ENCODE measurements at places on chromosomes 13 and 19.

DNA sequence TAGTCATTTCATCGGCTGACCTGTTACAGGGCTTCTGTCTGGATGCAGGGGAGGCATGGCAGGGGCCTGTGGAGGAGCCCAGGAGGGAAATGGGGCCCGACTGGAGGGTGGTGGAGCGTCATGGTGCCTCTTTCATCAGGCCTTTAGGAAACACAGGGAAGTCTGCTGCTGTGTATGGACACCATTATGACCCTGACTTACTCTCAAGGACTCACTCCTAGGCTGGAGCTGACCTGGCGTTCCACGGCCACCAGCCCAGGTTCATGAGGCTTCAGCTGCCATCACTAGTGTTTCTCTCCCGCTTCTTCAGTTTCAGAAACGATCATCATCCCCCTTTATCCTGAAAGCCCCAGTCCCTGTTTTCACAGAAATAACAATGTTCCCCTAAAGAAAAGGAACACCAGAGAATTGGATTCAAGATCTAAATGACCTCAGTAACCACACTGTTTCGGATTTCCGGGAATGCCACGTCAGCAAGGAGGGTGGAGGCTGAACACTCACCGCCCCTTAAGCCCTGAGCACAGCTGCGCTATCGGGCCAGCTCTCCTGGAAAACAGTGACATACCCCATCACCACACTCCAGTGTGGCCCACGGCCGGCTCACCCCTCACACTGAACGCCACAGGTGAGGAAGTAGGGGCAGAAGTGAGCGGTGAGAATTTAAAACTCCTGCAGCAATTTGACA is 67.6 kb downstream of the SOX1 start:
- DNase-seq: no peak

DNA sequence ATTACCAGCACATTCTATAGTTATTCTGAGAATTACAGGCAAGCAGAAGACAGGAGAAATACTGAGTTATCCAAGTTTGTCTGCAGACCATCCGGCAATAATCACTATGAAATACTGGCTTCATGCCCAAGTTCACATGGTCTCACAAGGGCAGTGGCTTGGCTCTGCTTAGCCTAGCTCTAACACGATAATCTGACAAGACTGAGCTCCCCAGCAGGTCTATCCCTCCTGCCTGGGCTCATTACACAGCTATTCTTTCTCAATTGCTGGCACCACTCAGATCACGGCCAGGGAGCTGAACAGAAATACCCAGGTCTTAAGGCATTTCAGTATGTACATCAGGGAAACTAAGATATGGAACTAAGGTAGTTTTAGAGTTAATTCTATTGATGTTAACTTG is 361.6 kb upstream of the PCDH20 start:
- DNase-seq: no peak

DNA sequence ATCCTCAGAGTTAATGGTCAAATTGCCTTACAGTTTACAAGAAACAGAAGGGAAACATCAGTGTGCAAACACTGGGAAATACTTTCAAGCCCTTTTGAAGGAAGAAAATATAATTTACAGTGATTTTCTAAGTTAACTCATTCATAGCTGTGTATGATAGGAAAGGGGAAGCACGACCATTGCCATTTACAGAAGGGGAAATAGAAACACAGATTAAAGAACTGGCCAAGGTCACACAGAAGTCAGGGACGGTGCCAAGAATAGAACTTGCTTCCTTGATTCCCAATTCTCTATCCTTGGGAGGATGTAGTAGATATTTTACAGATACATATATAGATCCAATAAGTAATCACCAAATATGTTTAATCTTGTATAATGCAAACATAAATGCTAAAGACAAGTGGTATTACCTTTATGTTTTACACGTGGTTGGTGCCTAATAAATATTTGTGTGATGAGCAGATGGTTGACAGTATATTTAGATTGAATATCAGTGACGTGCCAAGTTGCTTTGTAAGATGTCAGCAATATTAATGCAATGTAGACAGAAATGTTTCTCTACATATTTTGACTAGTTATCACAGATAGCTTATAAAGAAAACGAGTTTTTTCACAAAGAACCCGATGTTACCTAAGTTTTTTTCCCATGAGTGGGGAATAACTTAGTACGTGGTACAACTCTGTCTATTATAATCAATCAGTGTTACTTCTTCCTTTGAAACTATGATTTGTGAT is 73.1 kb downstream of the FLT1 start:
- no peak for DNase-seq

DNA sequence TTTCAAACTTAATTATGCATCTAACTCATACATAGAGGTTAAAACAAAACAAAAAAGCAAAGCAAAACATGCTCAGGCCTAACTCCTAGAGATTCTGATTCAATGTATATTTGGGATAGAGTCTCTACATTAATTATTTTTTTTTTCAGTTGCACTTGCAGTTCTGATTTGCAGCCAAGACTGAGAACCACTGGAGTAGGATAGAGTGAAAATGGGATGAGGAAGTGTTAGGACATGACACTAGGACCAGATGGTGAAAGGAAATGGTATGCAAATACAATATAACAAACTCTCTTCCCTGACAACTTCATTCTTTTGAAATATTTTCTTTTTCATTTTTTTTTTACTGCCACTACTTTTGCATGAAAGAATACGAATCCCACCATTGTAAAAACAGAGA is 1.8 kb downstream of the CCDC122 start:
- DNase-seq: no peak

DNA sequence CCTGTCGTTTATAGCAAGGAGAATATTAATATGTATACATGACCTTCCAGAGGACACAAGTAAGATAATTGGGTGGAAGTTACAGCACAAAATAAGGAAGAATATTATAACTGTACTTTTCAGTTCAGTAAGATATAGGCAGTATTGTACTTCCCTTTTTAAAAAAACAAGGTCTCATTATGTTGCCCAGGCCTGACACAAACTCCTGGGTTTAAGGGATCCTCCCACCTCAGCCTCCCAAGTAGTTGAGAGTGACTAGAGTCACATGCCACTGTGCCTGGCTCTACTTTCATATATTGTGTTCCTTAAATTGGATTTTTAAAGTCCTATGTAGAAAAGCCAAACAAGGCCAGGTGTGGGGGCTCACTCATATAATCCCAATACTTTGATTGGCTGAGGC is 19.5 kb upstream of the MAB21L1 start:
- DNase-seq: no peak

GRCh38 chr13:21917086-21918015 is 246.5 kb downstream of the FGF9 start:
- DNase-seq: no peak

DNA sequence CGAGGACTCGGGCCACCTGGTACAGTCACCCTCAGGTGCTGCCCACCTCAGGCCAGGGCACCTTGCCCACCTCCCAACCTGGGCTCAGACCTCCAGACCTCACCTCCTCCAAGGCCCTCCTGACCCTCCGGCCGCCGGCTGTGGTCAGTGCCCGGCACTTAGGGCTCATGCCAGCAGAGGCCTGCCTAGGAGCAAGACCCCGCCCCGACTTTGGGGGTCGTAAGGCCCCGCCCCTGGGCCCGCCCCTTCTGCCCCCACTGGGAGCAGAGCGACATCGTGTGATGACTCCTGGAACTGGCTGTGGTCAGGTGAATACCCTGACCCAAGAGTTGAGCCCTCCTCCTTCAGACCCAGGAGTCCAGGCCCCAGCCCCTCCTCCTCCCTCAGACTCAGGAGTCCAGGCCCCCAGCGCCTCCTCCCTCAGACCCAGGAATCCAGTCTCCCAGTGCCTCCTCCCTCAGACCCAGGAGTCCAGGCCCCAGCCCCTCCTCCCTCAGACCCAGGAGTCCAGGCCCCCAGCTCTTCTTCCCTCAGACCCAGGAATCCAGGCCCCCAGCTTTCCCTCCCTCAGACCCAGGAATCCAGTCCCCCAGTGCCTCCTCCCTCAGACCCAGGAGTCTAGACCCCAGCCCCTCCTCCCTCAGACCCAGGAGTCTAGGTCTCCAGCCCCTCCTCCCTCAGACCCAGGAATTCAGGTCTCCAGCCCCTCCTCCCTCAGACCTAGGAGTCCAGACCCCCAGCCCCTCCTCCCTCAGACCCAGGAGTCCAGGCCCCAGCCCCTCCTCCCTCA is at the start of gene SBK2:
SBK2 (minus strand) TSS at position 183 of the 790 bp plus-strand sequence. CDS start 839 bp downstream, outside the sequence.
- peak; percentile 52 for DNase-seq

DNA sequence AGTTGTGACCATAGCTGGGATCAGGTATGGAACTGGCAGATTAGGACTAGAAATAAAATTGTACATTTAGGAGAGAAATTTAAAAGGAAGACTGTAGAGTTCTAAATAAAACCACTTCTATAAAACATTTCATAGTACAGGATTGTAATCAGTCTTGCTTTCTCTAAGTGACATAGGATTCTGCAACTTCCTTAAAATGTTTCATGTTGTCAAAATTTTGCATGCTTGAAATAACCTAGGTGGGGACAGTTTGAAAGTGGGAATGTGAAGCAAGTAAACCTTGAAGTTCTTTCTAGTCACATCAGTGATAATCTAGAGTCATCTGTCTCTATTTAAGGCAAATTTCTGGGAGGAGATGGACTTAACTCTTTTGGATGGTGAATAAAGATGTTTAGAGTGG is 6.7 kb downstream of the TM9SF2 start:
- DNase-seq: no peak

DNA sequence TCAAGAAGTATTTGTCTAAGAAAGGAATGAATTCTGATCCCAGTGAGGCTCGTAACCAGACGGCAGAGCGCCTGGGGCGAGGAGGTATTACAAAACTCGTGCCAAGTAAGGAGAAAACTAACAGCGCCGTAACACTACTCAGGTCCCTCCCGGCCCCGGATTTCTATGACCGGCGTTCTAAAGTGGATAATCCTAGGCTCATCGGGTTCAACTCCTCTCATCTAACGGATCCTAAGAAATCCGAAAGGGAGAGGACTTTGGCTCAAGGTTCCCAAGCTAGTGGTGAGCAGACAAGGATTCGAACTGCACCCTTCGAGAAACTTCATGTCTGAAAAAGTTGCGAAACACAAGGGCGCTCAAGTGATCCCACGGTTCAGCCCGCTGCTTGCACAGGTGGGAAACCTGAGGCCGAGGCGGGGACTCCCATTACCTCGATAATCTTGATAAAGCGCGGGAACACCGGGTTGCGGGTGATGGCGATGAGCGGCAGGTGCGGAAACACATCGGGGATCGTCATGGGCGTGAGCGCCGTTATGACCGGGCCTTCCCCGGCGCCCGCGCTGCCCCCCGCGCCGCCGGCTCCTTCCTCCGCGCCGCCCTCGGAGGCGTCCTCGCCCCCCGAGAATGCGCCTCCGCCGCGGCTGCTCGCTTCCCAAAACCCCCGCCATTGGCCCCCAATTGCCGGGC is 529 bp downstream of the LONP1 start:
- DNase-seq: no peak

DNA sequence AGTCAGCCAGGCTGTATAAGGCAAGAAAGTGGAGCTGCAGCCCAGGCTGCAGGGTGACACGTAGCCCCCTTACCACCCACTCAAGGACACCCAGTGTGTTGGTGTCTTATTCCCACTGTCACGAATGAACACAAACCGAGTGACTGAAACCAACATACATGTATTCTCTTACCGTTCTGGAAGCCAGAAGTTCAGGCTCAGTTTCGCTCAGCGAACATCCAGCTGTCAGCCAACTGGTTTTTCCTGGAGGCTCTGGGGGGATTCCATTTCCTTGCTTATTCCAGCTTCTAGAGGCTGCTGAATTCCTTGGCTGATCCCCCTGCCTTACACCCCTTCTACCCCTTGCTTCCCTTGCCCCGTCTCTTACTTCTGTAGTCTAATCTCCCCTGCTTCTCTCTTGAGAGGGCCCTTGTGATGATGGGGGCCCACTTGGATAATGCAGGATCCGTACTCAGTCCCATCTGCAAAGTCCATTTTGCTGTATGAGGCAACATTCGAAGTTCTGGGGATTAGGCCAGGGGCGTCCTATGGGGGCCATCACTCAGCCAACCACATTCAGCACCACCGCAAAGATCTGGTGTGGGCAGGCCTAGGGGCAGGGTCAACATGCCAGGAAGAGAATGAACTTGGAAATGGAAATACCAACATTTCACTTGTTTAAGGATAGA is 47.3 kb upstream of the MTIF3 start:
- no peak for DNase-seq

DNA sequence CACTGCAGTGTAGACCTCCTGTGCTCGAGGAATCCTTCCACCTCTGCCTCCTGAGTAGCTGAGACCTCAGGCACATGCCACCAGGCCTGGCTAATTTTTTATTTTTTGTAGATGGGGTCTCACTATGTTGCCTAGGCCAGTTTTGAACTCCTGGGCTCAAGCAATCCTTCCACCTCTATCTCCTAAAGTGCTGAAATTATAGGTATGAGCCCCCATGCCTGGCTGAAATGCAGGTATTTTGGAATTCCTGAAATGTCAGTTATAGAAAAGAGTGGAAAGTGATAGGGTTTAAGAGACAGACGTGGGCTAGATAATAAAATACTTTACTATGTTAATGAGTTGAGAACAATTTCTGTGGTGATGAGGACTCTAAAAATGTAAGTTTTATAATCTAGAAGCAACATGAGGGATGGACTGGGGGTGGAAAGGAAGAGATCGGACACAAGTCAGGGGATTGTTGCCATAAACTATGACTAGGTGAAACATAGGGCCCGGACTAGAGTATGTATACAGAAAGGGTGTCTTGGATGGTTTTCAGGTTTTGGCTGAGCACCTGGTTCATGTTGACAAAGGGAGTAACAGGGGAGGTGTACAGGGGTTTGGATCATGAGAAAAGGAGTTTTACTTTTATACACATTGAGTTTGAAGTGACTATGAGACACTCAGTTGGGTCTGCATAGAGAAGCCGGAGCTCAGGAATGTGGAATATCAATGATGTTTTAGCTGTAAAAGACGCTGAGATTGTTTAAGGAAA is 165.6 kb upstream of the STARD13 start:
- no peak for DNase-seq

DNA sequence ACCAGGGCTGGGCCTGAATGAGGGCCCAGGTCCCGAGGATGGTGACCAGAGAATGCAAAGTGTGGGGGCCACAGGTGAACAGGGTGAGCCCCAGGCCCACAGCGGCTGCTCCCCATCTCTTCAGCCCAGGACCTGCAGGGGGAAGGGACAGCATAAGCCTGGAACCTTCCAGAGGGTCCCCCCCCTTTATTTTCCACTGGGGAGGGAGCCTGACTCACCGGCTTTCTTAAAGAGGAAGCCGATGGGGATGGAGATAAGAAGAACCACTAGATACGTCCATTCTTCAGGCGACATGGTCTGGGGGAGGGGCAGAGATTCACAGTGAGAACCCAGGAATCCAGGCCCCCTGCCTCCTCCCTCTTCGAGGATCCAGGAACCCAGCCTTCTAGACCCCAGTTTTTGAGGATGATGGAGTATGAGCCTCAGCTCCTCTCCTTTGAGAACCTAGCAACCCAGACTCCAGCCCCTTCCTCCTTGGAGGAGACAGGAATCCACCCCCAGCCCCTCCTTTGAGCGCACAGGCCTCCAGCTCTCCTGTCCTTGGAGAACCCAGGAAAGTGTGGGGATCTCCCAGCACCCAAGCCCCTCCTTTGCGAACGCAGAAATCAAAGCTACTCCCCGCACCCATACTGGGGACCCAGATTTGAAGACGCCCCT is 1.0 kb downstream of the MBOAT7 start:
- DNase-seq: no peak

DNA sequence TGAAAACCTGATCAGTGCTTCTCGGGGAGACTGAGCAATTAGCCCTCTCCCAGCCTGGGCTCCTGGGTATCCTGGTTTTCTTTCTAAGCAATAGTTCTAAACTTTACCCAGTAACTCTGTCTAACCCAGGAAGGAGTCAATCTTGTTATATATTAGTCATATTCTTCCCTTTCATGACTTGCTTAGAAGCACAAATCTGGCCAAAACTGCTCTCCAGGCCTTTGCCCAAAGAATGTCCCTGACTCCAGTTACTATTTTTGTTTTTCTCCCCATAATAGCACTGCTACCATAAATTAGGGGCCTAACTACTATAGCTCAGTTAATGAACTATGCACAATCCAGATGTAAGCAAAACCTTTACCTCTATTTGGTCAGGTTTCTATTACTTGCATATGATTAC is 355.8 kb upstream of the HTR2A start:
- no peak for DNase-seq
